Ureter (tissue), 1 donor: ENCODE measurements at places on chromosomes 1 and 21. TPM values are rescaled to one million over a fixed set of nuclear protein-coding genes. Genes with fewer than 3 reads are reported as not detected.

Gene SMCP
- total RNA-seq, result not detected

Gene CRNN
- not detected for total RNA-seq

Gene OR6K2
- not detected for total RNA-seq

DNA sequence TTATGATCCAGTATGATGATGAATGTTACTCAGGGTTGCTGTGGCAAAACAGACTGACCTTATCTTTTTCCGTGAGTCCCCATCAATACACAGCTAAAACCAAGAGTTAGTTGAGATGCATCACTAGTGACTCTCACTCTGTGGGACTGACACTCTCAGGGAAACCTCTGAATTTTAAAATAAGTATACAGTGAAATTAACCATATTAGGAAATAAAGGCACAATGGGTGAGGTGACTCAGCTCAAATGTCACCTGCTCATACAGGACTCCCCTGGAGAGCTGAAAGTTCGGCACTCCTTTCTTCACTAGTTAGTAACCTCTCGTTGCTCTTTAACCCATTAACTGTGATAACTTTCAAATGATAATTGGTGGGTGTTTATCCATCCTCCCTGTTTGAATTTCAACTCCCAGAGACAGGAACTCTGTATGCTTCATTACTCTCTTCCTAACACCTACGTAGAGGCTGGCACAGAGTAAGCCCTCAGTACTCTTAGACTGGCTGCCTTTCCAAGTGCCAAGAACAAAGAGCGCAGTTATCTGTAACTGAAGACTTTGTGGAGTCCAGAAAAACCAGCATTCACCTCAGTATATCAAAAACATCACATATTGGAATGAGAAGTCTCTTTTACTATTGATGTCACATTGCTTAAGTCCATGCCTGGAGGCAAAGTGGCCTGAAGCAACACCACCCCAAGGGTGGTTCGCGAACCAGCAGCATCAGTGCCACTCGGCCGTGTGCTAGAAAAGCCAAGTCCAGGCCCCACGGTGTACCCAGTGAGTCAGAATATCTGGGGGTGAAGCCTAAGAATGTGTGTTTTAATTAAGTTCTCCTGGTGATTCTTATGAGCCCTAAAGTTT is 91.1 kb downstream of the NIBAN1 start:
- no peak for DNase-seq

DNA sequence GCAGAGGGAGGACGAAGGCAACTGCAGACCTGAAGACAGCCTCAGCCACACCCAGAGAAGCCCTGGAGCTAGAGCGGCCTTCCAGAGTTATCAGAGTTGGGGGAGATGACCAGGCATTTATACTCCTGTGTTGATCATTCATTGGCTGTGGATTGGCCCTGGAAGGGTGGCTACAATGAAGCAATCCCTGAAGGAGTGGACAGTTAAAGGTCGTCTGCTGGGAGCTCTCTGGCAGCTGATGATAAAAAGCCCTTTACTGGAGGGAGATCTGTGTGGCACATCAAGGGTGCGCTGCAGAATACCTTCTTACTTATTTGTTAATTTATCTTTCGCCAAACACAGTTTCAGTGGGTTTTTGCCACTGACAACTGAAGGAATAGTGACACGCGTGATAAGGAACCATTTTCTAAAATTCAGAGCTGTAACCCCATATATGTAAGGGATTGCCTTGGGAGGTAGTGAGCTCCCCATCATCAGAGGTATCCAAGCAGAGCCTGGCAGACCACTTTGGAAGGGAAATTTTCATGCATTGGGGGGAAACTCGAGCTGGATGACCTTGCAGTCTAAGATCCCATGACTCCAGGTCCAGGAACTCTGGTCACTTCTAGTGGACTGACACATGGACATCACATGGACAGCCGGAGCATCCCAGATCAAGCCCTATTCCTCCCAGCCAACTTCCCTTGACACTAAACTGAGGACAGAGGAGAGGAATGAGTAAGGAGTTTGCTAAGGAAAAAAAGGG is 126.4 kb upstream of the GADD45A start:
- DNase-seq, result no peak

DNA sequence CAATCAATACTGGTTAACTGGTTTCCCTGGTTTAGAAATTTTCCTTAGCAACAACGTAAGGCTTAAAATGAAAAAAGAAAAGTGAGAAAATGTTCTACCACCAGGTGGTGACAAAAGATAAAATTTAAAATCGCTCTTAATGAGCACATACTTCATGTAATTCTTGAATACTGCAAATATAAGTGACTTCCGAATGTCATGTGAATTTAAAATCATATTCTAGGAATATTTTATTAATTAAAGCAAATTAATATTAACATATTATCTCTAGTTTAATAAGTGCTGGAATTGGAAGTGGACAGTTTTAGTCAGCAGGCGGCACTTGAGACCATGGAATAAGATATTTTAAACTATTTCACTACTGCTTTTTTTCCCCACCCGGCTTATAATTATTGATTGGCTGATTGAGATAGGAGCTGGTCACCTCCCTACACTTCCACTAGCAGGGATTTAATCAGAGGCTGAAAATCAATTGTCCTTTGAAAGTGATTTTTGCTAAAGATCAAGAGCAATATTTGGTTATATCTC is 5.0 kb upstream of the ADAMTS1 start:
- DNase-seq, result no peak

DNA sequence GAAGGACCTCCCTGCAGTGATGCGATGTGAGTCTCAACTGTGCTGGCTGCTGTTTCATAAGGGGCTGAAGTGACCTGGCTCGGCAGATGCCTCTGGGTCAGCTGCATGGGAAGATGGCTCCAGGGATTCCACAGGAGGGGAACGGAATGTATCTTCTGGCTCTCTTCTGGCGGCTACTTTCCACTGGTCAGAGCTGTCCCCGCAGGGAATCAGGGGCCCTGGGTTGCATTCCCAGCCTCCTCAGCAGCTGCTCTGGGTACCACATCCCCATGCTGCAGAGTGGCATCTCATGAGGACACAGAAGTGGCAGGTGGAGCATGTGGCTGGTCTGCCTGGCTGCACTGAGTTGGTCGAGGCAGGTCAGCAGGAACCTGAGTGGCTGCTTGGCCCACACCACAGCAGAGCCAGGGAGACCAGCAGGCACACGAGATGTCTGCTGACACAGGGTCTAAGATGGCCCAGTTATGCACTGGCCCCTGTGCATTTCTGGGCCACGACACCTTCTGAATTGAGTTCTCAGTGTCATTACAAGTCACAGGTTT is 42.8 kb downstream of the POFUT2 start:
- DNase-seq, result no peak

DNA sequence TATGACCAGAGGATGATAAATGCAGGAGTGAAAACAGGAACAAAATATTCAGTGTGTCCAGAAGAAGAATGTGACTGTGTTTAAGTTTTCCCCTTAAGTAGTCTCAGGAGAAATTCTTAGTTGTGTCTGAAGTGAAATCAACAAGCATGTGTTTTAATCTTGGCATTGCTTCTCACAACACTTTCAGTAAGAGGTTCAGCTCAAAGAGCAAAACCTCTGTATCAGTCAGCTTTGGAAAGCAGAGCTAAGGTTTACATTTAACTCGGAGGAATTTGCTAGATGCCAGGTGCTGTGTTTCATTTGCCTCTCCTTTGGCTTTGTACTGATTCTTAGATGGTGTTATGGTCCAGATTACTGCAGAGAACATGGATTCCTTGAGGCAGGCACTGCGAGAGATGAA is 28.6 kb downstream of the CC2D1B start:
- DNase-seq, result no peak
